Calu3 (cell line): ENCODE measurements at places on chromosomes 7 and 10. TPM values are rescaled to one million over a fixed set of nuclear protein-coding genes. Genes with fewer than 3 reads are reported as not detected.

ELOVL3 gene
- 0.27 and 0.35 TPM in 2 replicates for total RNA-seq

DTX2 gene
- 43.6 and 51.7 TPM in 2 replicates for total RNA-seq

TFPI2 gene
- total RNA-seq, result 213 and 218 TPM in 2 replicates

PTPRN2 gene
- 1.9 and 2.0 TPM in 2 replicates for total RNA-seq

ACHE gene
- 3.2 and 11.3 TPM in 2 replicates for total RNA-seq

PTTG1IP2 gene
- total RNA-seq, result not detected in 2 replicates

CTAGE6 gene
- total RNA-seq, result not detected in 2 replicates

C10orf62 gene
- 1.5 and 1.7 TPM in 2 replicates for total RNA-seq

OR2A12 gene
- not detected in 2 replicates for total RNA-seq

GPRIN2 gene
- 9.5 and 12.8 TPM in 2 replicates for total RNA-seq

NODAL gene
- not detected in 2 replicates for total RNA-seq

RSPH10B2 gene
- total RNA-seq, result 0.29 and 0.71 TPM in 2 replicates

EIF5AL1 gene
- total RNA-seq, result 0.19 and 0.20 TPM in 2 replicates

HSPA12A gene
- total RNA-seq, result 2.4 and 3.2 TPM in 2 replicates

PDE6C gene
- not detected in 2 replicates for total RNA-seq

FOXI2 gene
- not detected in 2 replicates for total RNA-seq

CTAGE8 gene
- total RNA-seq, result 3.9 and 4.3 TPM in 2 replicates

STRIP2 gene
- total RNA-seq, result 10.1 and 13.2 TPM in 2 replicates

LIPJ gene
- not detected in 2 replicates for total RNA-seq

BUB3 gene
- total RNA-seq, result 112 and 113 TPM in 2 replicates

DYNC1I1 gene
- 0.73 and 1.4 TPM in 2 replicates for total RNA-seq

C10orf143 gene
- 0.50 and 0.78 TPM in 2 replicates for total RNA-seq

C7orf33 gene
- not detected in 2 replicates for total RNA-seq
